HAP-1 (cell line): ENCODE measurements at places on chromosomes 12 and 14.

- no peak for DNase-seq
Measured at GRCh38 chr14:71331403-71331802, 424.1 kb downstream of the PCNX1 start.

- no peak for DNase-seq
Measured at GRCh38 chr14:32211068-32211404, 8.0 kb upstream of the RNU6-8 start.

- no peak for DNase-seq
Measured at GRCh38 chr14:68392393-68393141, 400.3 kb downstream of the ZFP36L1 start.

GRCh38 chr12:32819424-32819823 lies 63.7 kb upstream of the YARS2 start:
- DNase-seq, result no peak

DNA sequence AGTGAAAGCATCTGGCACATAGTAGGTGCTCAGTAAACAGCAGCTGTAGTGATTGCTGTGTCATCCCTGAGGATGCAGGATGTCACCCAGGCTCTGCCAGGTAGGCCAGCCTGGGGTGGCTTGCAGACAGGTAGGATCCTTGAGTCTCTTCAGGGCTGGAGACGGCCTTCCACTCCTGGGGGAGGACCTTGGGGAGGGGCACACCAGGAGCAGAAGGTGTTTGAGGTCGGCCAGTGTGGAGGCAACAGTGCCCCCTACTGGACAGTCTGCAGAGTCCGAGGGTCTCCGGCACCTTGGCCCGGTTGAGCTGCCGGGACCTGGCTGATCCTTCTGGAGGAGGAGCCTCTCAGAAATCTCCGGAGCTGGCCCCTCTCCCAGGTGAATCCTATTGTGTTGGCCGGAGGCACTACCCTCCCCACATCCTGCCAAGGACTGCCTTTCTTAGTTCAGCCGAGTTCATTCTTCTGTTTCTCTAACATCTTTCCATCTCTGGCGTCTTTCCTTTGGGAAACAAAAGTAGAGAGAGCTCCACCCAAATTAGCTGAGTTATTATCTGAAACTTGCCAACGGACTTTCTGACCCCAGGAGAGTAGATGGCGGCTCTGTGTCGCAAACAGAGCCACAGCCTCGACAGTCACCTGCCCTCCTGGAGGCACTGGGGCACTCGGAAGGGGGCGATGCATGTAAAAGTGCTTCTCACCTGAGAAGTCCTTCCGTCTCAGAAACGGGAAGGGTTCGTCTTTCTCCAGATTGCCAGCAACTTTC lies 41.8 kb upstream of the CLMN start:
- DNase-seq, result no peak

DNA sequence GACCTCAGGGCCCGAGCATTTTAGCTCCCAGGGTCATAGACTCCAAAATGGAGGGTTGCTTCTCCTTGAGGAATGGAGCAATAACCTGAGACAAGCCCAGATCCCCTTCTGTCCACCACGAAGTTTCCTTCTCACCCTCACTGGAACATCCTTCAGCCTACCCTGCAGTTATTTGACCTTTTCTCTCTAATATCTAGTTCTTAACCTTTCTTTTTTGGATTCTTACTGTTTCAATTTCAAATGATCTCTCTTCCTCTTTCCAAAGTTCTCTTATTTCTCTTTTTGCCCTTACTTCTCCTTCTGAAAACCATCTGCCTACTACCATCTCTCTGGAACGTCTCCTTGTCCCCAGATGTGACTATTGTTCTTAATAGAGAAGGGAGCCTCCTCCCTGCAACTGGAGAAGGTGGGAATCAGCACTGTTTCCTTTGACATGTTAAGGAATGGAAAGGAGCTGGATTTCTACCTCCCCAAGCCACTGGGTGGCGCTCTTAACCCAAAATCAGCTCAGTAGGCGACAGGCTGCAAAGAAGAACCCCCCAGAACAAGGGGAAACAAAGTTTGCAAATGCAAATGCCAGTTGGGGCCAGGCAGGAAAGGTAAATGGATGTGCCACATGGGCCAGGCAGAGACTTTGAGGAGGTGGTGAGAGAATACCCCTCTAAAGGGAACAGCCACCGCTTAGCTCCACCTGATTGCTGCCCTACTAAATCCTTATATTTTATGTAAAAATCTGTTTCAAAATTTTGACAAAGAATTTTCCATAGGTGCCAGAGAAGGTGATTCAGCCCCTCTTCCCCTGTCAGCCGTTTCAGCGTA lies 22.4 kb upstream of the PDE1B start:
- peak; percentile 67 for DNase-seq

- DNase-seq, result no peak
Measured at GRCh38 chr14:44403193-44403592, 103.9 kb downstream of the FSCB start.

- no peak for DNase-seq
Measured at GRCh38 chr14:103899316-103899715, 28.9 kb upstream of the TDRD9 start.

GRCh38 chr12:80815351-80815750 lies 98.6 kb downstream of the MYF5 start:
- no peak for DNase-seq

DNA sequence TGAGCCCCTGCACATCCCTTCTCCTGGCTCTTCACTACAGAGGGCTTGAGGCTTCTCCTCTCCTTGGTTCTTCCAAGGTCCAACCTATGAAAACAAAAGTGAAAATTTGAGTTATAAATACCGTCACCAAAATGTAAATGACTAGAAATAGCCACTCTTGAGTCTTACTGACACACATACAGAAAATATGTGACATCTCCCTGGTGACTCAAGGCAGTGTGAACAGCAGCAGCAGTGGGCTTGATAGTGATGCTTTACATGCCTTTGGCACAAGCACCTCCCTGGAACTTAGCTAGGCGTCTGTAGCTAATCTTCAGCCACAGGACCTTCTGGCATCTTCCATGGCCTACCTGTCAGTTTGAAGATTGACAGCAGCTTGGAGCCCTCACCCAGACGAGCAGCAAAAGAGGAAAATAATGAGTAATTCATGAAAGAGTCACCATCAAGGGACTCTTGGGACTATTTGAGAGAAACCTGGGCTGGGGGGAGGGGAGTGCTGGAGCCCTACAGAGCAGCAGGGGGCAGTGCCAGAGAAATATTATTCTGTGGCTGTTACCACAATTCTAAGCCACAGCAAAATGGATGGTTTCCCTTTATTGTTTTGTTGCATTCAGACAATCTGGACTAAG lies 158.0 kb downstream of the KCNK10 start:
- no peak for DNase-seq

GRCh38 chr12:98262902-98263301 lies 252.5 kb upstream of the TMPO start:
- DNase-seq, result no peak
